Cortex of kidney (tissue), 1 donor: ENCODE measurements at places on chromosomes 7 and 10.

DNA sequence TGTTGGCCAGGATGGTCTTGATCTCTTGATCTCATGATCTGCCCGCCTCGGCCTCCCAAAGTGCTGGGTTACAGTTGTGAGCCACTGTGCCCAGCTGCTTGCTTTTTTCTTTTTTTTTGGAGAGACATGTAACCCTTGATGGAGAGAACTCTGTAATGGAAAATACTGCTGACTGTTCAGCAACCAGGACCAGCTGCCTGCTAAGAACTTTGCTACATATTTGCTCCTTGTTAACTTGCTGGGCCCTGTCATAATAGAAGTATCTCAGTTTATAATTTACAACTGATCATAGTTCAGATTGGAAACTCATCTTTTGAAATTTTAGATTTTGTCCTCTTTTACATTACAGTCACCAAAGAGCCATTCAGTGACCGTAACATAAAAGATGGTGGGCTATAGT lies 34.9 kb downstream of the TASOR2 start:
- DNase-seq, result no peak

DNA sequence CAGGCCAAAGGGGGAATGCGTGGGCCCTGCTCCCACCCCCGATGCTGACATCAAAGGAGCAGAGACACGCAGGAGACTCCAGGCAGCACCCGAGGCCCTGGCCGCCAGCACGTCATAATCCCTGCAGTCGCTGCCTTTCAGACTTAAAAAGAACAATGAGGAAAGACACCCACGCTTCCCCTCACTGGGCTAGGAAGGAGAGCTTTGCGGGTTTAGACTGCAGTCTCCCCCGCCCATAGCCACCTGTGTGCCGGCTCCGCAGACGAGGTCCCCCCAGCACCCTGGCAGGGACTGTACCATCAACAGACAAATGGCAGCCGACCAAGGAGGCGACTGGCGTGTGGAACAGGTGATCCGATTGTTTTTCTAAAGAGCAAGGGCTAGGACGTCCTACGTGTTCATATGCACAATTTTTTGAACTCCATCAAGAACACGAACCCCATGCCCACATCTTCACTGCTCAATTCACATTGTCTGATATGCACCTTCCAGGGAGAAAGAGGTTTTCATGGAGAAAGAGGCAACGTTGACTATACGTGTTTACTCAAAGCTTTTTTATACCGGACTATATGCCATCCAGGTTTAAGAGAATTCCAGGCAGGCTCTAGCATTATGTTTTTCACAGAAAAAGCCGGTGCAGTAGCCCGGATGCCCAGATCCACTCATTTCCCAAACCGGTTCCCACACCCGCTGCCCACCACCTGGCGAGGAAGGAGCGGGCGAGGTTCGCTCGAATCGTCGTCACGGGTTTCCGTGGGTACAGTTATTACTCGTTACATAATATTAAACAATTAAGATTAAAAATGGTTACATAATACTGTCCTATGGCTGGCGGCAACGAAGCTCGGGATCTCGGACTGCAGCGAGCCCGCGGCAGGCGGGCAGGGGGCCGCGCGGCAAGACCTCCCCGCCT lies 1.1 kb downstream of the GRB10 start:
- no peak for DNase-seq

DNA sequence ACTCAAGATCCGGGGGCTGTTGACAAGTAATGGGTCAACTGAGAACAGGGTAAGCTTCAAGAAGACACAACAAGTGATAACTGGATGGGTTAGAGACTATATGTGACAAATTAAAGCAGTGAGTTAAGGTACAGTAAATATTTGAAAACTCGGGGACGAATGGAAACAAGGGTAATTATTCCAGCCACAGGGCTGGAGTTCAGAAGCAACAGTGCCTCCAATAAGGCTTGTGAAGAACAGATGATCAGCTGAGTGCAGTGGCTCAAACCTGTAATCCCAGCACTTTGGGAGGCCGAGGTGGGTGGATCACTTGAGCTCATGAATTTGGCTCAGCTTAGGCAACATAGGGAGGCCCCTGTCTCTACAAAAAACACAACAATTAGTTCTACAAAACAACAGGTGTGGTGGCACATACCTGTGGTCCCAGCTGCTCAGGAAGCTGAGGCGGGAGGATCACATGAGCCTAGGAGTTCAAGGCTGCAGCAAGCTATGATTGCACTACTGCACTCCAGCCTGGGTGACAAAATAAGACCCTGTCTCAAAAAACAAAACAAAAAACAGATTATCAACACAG lies 20.5 kb upstream of the DLD start:
- no peak for DNase-seq

- DNase-seq, result no peak
These were observed 549.1 kb downstream of the NXPH1 start for GRCh38 chr7:8982338-8982992.

GRCh38 chr7:55970561-55970960 lies 6.2 kb downstream of the NIPSNAP2 start:
- no peak for DNase-seq

DNA sequence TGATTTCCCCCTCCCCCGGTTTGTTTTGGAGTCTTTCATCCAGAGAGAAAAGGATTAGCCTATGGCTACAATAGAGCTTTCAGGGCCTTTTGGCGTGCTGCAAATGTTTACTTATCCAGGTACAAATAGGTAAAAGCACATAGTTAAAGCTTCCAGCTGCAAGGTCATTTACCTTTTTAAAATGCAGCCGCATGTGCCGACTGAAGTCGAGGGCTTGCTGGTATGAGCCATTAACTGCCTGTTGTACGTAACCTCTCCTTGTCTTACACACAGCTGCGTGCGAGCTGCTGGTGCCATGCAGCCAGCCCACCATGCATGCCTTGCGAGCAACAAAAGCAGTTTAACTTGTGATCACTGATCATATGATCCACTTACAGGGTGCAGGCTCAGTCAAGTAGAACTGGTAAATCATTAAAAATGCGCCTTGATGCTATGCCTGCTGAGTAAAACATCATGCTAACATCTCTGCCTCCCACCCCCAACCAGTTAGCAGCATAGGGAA lies 866.4 kb downstream of the LRMDA start:
- DNase-seq, result no peak

DNA sequence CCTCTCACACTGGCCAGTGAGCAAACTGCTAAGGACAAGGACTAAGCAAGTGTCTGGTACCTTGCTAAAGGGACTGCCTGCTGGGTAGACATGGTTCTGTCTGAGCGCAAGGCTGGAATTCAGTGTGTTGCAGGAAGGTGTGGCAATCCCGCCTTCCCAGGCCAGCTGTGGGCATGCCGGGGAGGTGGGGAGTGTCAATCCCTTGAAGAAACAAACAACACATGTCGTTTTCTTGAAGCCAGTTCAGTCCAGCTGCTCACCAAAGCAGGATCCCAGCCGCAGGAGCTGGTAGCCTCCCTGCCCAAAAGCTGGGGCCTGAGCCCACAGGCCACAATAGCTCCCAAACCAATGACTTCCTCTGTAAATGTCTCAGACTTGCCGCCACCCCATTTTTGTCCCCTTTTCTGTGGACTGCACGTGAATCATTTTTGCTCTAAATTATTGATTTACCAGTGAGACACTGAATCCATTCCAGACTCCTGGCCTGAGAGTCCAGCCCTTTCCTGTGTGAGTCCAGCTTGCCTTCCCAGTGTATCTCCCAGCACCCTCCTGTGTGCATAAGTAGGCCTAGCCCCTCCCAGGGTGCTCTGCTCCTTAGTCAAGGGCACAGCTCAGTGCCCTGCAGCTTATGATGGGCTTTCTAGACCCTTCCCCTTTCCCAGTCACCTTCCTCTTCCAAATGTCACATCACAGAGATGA lies 166.8 kb downstream of the RGS10 start:
- no peak for DNase-seq

- DNase-seq, result no peak
These were observed 92.1 kb downstream of the CABCOCO1 start for GRCh38 chr10:61754587-61755550.

GRCh38 chr10:90769946-90770841 lies 87.6 kb downstream of the HTR7 start:
- DNase-seq, result no peak

GRCh38 chr10:103931603-103932002 lies 13.6 kb upstream of the STN1 start:
- no peak for DNase-seq

GRCh38 chr7:98599886-98600285 lies 17.2 kb upstream of the NPTX2 start:
- no peak for DNase-seq

DNA sequence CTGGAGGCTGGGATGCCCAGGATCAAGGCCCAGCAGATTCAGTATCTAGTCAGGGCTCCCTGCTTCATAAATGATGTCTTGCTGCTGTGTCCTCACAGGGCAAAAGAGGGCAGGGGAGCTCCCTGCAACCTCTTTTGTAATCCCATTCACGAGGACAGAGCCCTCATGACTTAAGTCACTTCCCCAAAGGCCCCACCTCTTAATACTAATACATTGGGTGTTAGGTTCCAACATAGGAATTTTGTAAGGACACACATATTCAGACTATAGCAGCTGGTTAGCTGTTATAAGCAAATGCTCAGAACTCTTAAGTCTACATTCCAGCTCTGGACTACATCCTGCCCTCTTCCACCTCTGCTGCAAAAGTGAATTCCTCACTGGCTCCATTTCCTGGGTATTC lies 63.0 kb downstream of the VOPP1 start:
- DNase-seq, result no peak

- DNase-seq, result no peak
These were observed 2.9 kb downstream of the PKD2L1 start for GRCh38 chr10:100327007-100327717.

GRCh38 chr10:99329304-99329553 lies at the start of gene CNNM1:
TSS of gene CNNM1 (plus strand) at chr10:99329356. CDS start at chr10:99329388, 32 bp downstream.
- no peak for DNase-seq

GRCh38 chr7:51060536-51060935 lies 256.1 kb downstream of the COBL start:
- DNase-seq, result no peak

DNA sequence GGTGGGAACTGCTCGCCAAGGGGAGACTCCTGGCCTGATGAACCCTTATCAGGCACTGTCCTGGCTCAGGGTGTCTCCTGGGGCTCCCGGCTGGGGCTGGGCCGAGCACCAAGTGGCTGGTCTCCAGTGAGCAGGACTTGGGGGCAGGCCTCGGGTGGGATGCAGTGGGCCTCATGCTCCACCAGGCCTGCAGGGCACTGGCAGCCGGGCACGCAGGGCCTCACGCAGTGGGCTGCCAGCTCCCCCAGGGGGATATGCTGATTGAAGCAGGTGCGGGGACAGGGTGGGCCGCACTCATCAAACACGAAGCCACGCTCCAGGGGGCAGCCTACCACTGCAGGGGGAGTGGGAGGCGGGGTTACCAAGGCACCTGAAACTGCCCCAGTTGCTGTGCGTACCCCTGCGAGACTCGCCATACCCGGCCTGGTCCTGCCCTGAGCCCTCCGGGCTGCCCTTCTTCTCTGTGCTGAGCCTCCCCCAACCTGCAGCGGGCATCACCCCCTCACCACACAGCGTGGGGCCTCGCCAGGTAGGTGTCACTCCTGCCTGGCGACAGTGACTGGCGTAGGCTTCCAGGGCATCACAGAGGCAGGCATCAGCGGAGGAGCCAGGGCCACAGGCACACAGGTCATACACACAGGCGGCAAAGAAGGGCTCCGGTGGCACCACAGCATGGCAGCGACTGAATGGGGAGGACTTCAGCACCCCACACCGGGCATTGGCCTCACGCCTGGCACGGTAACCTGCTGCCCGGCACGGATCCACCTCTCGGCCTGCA lies 14.5 kb downstream of the ATP6V1F start:
- DNase-seq, result no peak

DNA sequence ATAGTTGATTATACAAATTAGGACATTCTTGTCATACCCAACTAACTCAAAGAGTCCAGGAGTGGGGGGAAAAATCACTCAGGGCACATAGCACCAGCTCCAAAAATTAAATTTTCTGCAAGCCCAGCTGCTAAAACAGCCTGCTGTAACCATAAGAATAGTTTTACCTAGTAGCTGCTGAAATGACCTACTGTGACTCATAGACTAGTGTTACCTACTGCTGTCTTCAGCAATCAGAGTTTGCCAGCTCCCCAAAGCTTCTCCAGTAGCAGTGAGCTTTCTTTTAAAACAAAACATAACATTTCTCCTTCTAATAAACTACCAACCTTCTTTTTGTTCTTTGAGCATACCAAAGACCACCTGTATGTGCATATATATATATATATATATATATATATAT lies 4.2 kb upstream of the ARHGAP12 start:
- no peak for DNase-seq
